ENCODE measurements at places on chromosomes 13 and 19.
A peak's percentile ranks its signal among the peaks of the same experiment; 100 is the strongest.

DNA sequence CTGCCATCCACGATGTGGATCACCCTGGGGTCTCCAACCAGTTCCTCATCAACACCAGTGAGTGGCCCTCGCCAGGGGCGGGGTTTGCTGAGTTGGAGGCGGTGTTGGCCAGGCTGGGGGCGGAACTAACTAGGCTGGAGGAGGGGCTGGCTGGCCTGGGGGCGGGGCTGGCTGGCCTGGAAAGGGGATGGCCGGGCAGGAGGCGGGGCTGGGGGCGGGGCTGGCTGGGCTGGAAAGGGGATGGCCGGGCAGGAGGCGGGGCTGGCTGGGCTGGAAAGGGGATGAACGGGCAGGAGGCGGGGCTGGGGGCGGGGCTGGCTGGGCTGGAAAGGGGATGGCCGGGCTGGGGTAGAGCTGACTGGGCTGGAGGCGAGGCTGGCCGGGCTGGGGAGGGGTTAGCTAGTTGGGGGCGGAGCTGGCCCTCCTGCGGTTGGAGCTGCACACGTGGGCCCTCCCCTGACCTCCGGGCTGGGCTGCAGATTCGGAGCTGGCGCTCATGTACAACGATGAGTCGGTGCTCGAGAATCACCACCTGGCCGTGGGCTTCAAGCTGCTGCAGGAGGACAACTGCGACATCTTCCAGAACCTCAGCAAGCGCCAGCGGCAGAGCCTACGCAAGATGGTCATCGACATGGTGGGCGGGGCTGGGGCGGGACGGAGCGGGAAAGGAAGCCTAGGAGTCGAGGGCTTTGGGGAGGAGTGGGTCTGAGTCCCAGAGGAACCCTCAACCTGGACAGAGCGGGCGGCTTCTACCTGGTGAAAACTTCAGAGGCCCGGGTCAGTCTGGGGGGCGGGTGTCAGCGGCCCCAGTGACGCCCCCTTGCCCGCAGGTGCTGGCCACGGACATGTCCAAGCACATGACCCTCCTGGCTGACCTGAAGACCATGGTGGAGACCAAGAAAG, 41.0 kb downstream of the PDE4A start:
- peak; percentile 97 for DNase-seq

- peak; percentile 89 for DNase-seq
Measured at GRCh38 chr19:42108527-42109389, 23.5 kb downstream of the POU2F2 start.

DNA sequence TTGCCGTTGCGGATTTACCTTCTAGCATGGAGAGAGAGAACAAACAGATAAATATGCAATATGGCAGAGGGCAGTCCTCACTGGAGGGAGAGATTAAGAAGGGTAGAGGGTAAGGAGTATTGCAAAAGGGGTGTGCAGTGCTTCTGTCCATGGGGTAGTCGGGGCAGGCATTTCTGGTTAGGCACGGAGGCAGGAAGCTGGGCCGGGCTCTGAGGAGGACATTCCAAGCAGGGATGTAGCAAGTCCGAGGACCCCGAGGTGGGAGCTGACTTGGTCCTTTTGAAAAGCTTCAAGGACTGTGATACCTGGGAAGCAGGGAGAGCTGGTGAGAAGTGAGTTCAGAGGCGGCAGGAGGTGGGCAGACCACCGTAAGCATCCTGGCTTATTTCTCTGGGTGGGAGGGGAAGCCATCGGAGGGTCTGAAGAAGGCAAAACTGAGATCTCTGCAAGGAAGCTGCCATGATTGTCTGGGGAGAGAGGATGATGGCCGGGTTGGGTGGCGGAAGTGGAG, 214.9 kb downstream of the FGF9 start:
- DNase-seq: no peak

GRCh38 chr13:64480211-64480610, 2749.9 kb downstream of the PCDH9 start:
- DNase-seq: no peak

DNA sequence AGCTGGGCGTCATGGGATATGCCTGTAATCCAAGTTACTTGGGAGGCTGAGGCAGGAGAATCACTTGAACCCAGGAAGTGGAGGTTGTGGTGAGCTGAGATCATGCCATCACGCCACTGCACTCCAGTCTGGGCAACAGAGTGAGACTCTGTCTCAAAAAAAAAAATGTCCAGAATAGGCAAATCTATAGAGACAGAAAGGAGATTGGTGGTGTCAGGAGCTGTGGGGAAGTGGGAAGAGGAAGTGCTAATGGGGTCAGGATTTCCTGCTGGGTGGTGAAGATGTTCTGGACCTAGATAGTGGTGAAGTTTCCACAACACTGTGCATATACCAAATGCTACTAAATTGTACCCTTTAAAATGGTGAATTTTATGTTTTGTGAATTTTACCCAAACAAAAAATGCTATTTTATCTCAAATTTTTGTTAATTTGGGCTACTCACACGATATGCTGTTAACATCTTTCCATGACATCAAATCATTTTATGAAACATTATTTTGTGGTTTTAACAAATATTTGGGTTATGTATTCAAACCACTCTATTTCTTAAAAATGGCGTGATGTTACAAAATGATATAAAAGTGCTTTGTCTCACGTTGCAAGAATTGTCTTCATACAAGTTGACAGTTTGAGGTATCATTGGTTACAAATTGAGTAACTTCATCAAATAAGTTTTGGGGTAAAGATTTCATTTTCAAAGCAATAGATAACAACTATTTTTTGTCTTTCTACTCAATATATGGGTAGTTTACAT, 7.4 kb upstream of the CYP4F3 start:
- no peak for DNase-seq

DNA sequence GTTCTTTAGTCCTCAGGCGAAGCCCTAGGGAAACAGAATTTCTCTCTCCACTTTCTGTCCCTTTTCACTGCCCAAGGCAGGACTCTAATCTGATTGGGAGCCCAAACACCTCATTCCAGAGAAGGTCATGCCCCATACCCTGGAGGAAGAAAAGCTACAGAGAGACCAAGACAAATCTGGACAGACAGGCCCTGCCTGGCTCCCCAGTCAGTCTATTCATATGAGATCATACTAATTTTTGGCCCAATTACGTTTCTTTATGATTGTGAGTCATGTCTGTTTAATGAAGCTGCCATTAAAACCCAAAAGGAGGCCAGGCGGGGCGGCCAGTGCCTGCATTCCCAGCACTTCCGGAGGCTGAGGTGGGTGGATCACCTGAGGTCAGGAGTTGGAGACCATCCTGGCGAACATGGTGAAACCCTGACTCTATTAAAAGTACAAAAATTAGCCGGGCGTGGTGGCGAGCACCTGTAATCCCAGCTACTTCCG, 3.3 kb upstream of the AP3D1 start:
- no peak for DNase-seq

DNA sequence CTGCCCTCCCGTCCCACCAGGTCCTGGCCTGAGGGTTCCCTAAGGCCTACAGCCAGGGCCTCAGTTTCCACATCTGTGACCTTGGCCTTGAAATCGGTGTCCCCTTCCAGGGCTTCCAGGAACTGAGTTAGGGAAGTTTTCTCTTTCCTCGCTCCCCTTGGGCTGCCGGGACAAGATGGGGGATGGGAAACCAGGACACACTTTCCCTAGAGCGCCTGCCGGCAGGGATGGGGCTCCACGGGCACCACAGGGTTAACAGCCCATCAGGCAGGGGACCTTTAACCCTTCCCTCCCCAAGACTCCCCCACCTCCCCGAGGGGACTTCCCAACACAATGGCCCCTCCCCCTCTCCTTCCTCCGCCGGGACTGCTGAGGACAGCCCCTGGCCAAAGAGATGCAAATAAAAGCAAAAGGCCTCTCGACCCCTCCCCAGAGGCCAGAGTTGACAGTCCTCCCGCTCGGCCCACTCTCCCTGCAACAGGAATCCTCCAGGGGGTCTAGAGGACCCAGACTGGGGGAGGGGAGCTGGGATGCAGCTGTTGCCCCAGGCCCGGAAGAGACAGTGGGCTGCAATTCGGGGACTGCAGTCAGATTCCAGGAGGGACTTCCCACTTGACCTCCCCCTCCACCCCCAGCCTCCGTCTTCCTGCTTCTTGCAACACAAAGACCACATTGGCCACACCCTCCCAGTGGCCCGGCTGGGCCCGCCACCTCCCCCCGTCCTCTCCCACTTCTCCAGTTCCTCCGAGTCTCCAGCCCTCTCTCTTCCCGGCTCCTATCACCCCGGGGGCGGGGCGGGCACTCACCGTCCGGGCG, 3.4 kb downstream of the BBC3 start:
- DNase-seq: peak; percentile 78

DNA sequence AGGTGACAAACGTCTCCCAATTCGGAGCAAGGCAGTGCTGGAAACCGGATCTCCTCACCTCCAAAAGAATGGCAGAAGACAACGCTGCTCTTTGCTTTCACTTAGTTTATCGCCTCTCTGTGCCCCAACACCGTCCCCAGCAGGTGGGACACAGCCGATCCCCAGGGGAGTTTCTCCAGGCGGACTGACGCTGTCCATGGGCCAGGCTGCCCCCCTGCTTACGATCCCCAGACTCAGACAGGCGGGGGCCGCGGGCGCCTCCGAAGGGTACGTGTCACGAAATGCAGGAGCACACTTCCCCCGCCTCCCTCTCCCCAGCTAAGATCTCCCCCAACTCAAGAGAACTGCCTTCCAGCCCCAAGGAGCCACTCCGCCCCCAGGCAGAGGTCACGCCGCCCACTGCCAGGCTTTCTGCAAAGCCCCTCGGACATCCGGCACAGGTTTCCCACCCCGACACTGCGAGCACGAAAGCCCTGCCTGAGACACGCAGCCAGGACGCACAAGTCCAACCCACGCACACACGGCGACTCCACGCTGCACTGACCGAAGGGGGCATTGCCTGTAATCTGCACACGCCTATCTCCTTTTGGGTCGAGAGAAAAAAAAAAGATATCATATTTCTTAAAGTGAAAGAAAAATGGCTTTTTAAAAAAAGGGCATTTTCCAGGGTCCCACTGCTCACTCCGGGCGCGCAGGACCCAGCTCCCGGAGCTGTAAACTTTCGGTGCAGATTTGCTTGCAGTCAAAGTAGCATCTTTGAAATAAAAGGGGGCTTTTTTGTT, 2.0 kb downstream of the SPRY2 start:
- DNase-seq: peak; percentile 57

DNA sequence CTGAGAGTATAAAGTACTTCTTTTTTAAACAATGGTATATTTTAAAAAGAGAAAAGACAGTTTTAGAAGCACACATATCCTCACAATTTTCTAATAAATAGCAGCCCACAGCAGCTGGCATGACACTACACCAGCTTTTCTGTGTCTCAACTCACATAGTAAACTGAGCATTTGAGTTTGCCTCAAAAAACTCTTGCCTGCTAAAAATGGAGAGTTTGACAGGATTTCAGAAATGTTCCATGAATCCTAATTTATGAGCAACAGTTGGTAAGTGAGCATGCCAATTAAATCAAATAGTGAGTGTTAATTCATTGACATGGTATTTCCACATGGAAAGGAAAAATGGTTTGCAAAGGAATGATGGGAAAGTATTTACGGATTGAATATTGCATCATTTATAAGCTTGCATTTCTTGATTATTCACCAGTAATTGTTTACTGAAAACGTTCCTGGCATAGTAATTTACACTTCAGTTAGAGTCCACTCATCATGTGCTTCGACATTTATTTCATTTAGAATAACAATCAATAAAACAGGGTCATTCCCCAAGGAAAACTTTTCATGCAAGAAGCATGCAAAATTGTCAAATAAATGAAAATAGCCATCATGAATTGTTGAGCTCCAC, 323.0 kb downstream of the EFNB2 start:
- no peak for DNase-seq

GRCh38 chr13:41427666-41428065, 29.7 kb upstream of the RGCC start:
- DNase-seq: no peak

DNA sequence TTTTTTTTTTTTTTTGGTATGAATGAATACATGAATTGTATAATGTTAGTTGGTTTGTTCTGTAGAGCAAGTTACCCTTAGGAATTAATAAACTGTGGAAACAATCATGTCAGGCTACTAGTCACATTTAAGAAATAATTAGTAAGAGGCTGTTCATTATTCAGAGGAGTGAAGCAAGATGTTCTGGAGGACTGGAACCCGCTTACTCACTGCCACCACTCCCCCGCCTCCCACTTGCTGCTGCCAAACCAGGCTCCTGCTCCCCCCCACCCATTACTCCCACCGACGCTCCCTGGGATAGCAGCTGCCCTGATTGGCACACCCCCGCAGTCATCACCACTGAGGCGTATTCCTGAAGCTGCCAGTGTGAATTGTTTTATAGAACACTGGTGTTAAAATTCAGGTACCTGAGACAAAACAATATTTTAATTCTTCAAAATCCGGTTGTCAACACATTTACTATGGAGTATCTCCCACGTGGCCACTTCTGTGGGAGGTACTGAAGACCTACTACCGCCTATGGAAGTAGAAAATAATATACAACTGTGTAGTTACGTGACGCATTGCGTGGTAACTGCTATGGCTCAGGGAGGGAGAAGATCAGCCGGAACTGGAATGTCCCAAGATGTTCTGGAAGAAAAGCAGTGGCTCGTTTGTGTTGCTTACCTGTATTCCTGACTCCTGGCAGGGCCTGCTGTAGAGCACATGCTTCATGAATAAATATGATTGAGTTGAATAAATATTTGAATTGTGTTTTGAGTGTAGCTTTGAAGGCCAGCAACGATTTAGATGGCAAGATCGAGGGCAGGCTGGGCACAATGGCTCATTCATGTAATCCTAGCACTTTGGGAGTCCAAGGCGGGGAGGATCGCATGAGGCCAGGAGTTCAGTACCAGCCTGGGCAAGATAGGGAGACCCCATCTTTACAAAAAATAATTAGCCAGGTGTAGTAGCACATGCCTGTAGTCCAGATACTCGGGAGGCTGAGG, 1.7 kb downstream of the DPY19L3 start:
- no peak for DNase-seq

DNA sequence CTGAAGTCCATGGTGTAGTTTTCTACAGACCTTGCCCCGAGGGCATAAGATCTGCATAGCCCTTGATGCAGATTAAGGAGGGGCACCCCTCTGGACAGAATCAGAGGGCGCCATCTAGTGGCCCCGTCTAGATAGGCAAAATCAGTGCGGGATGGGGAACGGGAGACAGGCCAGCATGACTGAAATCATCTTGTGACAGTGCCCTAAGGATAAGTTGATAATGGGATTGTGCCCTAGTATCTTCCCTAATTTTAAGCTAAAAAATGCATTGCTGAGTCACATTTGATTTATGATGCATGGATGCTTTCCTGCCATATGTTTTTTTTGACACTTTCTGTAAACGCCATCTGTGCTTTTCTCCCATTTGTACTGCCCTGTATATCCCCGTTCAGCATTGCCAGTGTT, 19.0 kb upstream of the GPI start:
- peak; percentile 81 for DNase-seq

GRCh38 chr13:33172911-33173310, 112.6 kb downstream of the STARD13 start:
- no peak for DNase-seq

GRCh38 chr13:37357548-37357947, 241.0 kb downstream of the POSTN start:
- DNase-seq: no peak

GRCh38 chr13:47158593-47158992, 261.7 kb upstream of the HTR2A start:
- DNase-seq: no peak

GRCh38 chr19:5628461-5628860, 5.6 kb downstream of the SAFB start:
- DNase-seq: no peak

Data from H54 (cell line).